T-helper 17 cell (primary cell): ENCODE measurements at places on chromosomes 12 and 14. TPM values are rescaled to one million over a fixed set of nuclear protein-coding genes. Genes with fewer than 3 reads are reported as not detected.

DNA sequence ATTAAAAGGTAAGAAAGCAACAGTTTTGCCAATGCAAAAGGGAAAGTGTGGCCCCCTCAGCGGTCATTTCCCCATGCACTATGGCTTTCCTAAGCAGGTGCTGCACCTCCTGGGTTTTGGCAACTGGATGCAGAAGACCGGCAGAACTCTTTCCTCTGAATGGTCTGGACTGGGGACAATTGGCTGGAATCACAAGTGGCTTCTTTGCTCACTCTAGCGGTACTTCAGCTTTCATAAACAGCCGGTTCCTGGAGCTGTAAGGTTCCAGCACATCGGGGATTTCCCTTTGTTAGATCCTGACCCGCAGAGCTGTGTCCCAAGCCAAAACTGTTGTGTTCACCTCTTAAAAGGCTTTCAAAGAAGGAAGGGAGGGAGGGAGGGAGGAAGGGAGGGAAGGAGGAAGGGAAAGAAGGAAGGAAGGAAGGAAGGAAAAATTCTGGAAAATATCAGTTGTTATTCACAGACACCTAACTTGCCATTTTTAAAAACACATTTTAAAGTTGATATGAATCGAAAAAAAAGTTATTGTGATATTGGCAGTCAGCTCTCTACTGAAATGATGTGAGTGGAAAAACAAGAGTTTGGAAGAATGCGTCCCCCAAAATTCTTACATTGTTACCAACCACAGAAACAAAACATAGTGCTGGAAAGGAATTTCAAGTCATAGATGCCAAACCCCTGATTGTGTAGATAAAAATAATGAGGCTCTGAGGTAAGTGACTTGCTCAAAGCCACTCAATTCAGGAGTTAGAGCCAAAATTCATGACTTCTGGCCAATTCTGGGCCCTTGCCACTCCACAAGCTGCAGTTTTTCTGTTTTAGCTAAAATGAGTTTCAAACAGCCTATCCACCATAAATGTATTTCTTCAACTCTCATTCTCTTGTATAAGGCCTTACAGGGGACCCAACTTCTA, 220.6 kb upstream of the HMGA2 start:
- H3K4me1 ChIP-seq = no peaks in the 10 kb centered on the region
- H3K4me3 ChIP-seq = no peak overlapping the region
- H3K27me3 ChIP-seq = peaks cover 17% of the 10 kb centered on the region

- no peak for DNase-seq
- H3K27ac ChIP-seq = no peak overlapping the region
- no peak overlapping the region for H3K4me3 ChIP-seq
These were observed 42.1 kb downstream of the CCDC175 start for GRCh38 chr14:59534361-59534987.

Gene ADCK1
- total RNA-seq = 4.7 TPM

GRCh38 chr14:33516898-33517436, 433.9 kb downstream of the EGLN3 start:
- no peak for DNase-seq
- no peak overlapping the region for H3K27ac ChIP-seq
- no peak overlapping the region for H3K4me3 ChIP-seq
- H3K36me3 ChIP-seq = no peaks in the 10 kb centered on the region

DNA sequence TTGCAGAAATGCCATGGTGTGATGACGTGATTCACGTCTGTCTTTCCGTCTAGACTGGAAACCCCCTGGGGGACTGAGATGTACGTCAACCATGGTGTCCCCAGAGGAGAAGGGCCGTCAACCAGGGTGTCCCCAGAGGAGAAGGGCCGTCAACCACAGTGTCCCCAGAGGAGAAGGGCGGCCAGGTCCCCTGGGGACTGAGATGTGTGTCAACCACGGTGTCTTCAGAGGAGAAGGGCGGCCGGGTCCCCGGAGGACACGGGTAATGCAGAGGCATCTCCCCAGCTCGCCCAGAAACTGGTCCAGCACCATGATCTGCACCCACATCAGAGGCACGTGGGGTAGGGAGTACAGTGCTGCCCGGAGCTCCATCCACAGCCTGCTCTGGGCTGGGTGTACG, 30.6 kb upstream of the GALNT9 start:
- H3K36me3 ChIP-seq = no peaks in the 10 kb centered on the region
- no peaks in the 10 kb centered on the region for H3K27me3 ChIP-seq
- no peak overlapping the region for H3K4me3 ChIP-seq
- no peak for DNase-seq
- no peaks in the 10 kb centered on the region for H3K4me1 ChIP-seq
- H3K27ac ChIP-seq = no peak overlapping the region

- no peak overlapping the region for H3K27ac ChIP-seq
- no peak for DNase-seq
- no peaks in the 10 kb centered on the region for H3K36me3 ChIP-seq
- no peak overlapping the region for H3K4me3 ChIP-seq
- no peaks in the 10 kb centered on the region for H3K4me1 ChIP-seq
These were observed 173.4 kb downstream of the PPFIA2 start for GRCh38 chr12:81585787-81586186.

- no peak for DNase-seq
- no peaks in the 10 kb centered on the region for H3K36me3 ChIP-seq
- peaks cover 4% of the 10 kb centered on the region for H3K27me3 ChIP-seq
- peak overlapping the region; percentile 91 for H3K27ac ChIP-seq
These were observed 27.5 kb upstream of the MDM1 start for GRCh38 chr12:68359674-68360073.
